ENCODE measurements at places on chromosomes 1 and 21.

DNA sequence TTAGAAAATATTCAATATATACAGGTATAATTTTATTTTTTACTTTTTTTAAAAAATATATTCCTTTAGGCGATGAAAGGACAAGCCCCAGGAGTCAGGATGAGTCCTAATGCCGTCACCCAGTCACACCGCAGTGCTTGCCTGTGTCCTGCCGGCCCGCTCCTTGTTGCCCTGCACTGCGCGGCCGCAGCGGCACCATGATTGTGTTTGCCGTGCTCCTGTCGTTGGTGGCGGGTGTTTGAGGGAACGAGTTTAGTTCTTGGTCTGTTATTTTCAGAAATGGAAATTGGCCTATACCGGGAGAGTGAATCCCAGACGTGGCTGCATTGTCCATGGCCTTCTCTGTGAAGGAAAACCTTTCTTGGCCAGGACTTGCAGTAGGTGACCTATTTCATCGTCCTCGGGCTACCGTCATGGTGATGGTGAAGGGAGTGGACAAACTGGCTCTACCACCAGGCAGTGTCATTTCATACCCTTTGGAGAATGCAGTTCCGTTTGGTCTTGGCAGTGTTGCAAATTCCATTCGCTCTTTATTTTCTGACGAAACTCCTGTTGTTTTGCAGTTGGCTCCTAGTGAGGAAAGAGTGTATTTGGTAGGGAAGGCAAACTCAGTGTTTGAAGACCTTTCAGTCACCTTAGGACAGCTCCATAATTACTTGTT, 45.9 kb upstream of the CRB1 start:
- DNase-seq: no peak

DNA sequence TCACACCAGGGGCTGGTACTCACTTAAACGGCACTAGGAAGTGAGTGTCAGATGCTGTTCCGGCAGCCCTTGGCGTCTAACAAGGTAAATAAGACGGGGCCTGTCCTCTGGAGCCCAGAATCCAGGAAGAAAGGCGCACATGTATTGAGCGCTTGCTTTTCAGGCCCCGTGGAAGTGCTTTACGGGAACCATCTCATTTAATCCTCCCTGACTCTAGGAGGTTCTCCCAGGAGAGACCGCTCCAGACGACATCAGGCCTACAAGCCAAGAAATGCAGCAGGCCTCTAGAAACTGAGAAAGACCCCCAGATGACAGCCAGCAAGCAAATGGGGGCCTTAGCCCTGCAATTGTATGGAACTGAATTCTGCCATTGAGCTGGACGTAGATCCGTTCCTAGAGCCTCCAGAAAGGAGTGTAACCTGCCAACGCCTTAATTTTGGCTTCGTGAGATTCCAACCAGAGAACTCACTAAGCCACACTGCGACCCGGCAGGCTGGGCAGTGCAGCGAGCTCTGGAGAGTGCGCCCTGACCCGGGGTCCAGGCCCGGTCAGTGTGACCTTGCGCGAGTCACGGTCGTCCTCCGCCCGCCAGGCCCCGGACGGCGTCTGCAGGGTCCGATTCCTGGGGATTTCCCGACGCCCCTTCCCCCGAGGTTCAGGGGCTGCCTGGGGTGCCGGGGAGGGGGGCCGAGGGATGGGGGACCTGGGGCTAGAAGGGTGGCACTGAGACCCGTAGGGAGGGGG, 532 bp upstream of the MANEAL start:
- DNase-seq: no peak

GRCh38 chr1:208631092-208631491, 386.9 kb upstream of the PLXNA2 start:
- DNase-seq: no peak

- DNase-seq: no peak
Measured at GRCh38 chr1:160681891-160682140, 29.8 kb downstream of the CD48 start.

DNA sequence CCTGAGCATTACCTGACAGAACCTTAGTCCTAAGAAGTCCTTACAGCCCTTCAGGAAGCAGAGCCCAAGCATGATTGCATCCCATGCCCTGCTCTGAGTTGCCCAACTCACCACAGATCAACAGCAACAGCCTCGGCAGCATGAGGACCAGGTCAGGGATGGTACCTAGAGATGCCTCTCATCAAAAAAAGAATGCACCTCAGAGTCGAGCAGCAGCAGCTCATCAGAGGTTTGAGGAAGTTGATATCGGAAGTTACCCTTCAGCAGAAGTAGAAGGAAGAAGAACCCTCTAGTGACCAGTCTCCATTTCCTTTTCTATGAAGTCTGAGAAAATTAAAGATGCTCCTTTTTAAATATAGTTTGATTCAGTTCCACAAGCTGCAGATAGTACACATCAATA, at the start of gene FCRL1:
FCRL1 (minus strand) TSS at position 225 of the 400 bp plus-strand sequence; CDS start at position 142, 83 bp downstream.
- DNase-seq: no peak

DNA sequence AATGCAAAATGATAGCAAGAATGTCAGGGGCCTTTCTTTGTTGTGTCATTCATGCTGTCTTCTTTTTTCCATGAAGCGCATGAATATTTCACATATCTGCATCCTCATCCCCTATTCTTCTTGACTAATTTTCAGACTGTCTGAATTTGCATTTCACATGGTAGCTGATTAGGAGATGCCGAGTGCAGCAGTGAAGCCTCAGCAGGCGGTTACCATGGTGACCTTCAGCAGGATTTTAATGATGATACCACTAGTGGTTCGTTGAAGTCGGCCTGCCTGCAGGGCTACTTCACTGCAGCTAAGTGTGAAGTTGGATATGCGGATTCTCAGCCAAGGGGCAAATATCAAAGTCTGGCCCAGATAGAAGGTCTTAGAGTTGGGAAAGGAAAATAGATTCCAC, 141.8 kb downstream of the NEK7 start:
- no peak for DNase-seq

DNA sequence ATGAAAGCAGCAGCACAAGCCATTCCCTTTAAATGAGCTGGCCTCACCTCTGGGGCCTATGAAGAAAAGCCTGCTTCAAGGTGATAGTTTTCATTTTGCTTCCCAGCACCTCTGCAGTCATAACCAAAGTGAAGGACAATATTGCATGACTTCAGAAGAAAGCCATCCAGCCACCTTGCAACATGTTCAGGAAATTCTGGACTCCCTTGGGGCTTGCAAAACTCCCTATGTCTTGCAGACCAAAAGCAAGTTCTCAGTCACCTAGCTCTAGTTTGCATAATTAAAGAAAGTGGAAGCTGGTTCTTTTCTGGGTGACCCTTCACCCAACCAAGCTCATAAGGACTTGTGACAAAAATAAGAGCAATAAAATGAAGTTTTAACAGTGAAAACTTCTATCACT, 87.6 kb downstream of the GFI1 start:
- DNase-seq: no peak

DNA sequence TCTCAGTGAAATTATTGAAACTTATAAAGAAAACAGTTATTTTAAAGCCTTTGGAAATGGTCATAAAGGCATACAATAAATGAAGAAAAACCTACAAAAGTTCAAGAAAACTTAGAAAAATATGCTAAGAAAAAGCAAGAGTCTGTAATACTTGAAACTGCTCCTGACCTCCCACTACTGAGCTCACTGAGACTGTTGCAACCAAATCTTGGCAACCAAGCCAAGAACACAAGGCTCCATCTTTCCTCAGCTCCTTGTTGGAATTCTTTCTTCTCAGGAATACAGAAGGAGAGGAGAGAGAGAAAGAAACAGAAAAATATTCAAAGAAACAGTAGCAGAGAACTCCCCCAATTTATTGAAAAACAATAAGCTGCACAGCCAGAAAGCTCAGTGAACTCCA, 160.5 kb downstream of the RASAL2 start:
- no peak for DNase-seq

- DNase-seq: no peak
Measured at GRCh38 chr1:22503721-22504410, 52.2 kb downstream of the ZBTB40 start.

Measured in naive thymus-derived CD8-positive, alpha-beta T cell (primary cell).